ENCODE measurements at places on chromosomes 3 and 15.

GRCh38 chr15:79117442-79118204 lies 27.0 kb upstream of the RASGRF1 start:
- no peak for DNase-seq

DNA sequence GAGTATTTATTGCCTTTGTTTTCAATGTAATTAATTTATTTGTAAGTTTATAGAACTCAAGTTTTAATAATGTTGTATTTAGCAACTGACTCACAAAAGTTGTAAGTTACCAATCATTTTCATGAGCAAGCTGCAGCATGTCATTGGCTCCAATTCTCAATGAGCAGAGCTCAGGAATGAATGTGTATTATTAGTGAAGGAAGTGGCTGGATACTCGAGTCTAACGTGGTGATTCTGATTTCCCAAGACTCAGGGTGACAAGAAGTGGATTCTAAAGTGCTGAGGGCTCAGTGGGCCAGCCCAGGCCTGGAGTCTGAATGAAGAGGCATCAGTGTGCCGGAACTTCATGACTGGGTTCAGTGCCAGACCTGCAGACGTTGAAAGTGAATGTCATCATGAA lies 39.6 kb downstream of the CLDN11 start:
- DNase-seq, result no peak

GRCh38 chr3:54573858-54574257 lies 354.0 kb downstream of the LRTM1 start:
- no peak for DNase-seq

- DNase-seq, result no peak
Observed at GRCh38 chr3:128505771-128506170, 12.8 kb upstream of the GATA2 start.

GRCh38 chr3:178202194-178202593 lies 334.0 kb upstream of the KCNMB2 start:
- no peak for DNase-seq

- DNase-seq, result no peak
Observed at GRCh38 chr15:93219859-93220420, 130.9 kb upstream of the RGMA start.

DNA sequence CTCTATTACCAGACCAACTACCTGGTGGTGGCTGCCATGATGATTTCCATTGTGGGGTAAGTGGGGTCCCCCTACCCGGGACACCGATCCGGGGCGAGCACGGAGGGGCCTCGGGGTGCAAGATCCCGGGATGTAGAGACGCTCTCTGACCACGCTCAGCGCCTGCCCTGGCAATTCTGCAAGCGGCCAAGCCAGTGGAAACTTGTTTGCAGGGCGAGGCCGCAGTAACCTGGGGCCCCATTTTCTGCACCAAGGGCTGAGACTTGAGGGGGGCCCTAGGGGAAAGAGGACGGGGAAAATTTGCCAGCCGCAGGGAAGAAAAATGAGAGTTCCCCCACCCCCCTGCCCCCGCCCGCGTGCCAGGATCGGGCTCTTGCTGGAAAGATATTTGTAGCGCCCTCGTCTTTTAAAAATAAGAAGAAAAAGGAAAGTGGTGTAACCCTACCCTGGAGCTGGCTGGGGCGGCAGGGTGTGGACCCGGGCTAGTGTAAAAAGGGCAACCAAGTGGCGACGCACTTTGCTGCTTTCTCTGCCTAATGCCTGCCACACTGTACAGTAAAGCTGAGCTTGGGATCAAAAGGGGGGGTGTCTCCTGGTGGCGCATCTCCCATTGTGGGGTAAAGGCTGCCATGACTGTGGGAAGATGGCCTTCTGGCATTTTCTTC lies 563 bp downstream of the ARL6IP5 start:
- no peak for DNase-seq

- DNase-seq, result no peak
Observed at GRCh38 chr3:193775421-193776077, 182.5 kb downstream of the OPA1 start.

DNA sequence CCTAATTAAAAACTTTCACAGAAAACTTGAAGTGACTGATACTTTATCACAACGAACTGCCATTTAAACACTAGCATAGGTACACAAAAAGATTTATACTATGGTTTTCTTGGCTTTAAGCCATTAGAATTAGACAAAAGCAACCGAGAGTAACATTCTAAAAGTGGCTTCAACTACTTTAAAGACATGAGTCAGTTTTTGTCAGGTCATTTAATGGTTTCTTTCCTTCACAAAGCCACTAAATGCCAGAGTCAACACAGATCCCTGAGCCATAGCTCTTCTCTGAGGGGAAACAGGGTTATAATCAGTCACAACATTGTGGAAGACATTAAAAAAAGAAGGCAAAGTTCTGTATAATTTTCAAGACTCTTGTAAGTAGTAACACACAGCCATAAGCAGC lies 54.6 kb downstream of the CAPN3 start:
- peak; percentile 30 for DNase-seq

DNA sequence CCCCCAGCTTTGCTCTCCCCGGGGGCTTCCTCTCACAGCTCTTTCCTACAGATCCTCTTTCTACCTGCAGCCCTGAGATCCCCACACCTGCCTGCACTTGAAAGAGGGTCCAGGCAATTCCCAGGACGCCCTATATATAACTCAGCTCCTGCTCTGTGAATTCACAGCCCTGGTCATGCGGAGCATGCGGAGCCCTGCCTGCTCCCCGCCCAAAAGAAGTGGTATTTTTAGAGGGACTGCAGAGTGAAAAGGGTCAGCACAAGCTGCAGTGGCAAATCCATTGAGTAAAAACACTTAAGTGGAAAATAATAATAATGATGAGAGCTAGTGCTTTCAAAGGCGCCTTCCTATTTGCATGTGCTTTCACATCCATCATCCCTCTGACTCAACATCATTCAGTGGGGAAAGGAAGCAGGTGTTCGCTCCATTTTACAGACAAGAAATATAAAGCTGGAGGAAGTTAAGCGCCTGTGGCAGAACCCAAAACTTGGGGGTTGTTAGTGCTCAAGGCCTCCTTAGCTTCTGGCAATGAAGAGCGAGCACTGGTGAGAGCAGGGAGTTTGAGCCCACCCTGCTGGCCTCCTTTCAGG lies 76.3 kb upstream of the LIPC start:
- DNase-seq, result no peak

DNA sequence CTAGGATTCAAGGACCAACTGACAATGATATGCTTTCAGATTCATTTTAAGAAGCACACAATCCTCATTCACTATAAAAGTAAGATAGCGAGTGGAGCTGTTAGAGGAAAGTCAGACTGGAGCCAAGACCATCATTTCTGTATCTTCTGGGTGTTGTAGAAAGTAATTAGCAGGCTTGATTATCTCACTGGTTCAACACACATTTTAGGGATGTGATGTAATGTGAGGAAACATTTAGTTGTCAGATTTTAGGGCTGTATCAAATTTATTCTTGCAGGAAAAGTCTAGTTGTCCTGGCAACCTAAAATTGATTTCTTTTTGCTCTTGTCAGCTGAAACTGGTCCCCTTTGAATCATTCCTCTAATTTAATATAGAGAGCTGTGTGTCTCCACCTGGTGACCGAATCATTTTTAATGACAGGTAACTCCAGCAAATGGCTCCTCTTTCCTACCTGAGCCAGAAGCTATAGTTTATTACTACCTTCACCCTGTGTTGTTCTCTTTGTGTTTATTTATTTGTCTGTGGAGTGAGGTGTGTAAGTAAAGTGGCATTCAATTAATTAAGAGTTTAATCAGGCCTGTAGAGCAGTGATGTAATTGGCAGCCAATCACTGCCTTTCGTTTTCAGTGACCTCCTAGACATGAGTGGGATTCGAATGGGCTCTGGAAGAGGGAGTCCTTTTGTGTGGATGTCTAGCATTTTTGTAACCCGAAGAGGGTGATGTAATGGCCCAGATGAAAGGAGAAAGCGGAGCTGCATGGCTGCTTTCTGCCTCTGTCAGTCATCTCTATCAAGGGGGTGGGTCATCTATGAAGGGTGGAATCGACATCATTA lies 125.8 kb downstream of the LPP start:
- DNase-seq, result peak; percentile 36

DNA sequence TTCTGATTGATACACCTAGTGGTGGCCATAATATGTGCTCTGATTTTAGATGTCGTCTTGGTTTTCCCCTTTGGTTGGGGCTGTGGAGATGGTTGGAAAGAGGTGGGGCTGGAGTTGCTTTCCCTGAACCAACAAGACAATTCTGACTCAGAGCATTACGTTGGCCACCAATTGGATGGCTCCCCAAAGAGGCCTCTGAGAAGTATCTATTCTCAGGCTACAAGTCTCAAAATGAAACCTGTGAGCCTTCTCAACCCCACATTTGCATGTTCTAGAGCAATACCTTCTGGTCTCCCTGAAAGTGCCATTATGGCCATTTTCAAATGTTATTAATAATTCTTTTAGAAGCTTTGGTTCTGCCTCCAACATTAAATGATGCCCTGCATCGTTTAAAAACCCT lies 188.4 kb upstream of the WNT5A start:
- DNase-seq, result no peak

- DNase-seq, result peak; percentile 45
Observed at GRCh38 chr3:64238971-64239667, 13.9 kb upstream of the PRICKLE2 start.

DNA sequence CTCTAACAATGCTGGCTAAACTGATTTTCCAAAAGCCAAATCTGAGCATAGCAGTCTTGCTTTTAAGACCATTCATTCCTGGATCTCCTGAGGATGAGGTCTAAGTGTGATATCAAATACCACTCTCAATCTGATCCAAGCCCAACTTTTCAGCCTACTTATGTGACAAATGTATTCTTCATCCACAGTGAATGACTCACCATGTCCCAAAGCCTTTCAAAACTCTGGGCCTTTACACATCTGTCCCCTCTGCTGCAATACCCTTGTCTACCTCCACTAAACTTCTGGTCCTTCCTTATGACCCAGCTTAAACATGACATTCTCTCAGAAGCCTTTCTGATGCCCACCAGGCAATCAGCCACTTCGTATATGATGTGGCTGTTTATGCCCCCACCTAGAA lies 4.6 kb downstream of the ANAPC13 start:
- DNase-seq, result no peak

DNA sequence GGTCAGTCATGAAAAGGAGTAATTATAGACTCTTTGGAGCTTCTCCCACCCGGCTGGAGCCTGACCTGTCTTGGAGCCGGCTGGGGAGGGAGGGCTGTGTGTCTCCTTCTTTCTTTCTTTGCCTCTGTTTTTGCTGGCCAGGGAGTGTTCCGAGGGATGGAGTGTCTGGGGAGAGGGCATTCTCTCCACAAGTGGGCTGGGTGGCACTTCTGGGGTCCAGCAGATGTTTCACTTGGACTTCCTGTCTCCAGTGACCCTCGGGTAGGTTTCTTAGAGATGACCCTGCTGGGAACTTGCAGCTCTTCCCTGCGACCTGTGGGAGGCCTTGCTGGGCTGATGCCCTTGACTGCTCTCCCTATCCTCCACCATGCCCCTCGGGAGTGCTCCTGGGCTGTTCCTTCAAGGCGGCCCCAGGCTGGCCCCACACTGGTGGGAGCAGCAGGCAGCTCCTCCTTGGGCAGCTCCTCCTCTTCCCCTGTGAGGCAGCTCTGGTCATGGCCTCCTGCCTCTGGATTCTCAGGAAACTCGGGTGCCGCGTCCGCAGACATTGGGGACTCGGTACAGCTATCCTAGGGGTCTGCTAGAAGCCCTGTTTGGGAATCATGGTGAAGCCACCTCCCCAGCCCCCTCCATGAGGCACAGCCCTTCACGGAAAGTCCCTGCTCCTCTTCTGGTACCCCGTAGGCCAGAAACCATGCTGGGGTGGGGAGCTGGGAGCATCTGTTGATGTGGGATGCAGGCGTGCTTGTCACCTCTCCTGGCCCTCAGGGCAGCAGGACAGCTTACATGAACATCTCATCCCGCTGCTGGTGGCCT lies 44.9 kb downstream of the APBA2 start:
- no peak for DNase-seq

DNA sequence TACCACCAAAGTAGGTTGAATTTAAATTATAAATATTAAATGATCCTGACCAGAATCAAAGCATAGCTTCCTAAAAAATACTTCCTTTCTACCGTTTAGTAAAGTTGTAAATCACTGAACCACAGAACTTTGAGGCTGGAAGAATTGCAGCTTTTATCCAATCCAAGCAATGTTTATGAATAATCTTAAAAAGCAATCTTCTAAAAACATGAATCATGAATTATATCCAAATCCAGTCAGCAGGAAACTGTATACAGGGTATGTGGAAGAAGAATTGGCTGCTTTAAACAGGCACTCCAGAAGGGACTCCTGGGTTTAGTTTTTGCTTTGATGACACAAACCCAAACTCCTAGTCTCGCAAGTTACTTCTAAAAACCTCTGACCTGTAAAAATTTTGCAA lies 30.2 kb downstream of the HEG1 start:
- DNase-seq, result no peak

GRCh38 chr3:95218484-95218883 lies 1155.6 kb downstream of the NSUN3 start:
- no peak for DNase-seq

DNA sequence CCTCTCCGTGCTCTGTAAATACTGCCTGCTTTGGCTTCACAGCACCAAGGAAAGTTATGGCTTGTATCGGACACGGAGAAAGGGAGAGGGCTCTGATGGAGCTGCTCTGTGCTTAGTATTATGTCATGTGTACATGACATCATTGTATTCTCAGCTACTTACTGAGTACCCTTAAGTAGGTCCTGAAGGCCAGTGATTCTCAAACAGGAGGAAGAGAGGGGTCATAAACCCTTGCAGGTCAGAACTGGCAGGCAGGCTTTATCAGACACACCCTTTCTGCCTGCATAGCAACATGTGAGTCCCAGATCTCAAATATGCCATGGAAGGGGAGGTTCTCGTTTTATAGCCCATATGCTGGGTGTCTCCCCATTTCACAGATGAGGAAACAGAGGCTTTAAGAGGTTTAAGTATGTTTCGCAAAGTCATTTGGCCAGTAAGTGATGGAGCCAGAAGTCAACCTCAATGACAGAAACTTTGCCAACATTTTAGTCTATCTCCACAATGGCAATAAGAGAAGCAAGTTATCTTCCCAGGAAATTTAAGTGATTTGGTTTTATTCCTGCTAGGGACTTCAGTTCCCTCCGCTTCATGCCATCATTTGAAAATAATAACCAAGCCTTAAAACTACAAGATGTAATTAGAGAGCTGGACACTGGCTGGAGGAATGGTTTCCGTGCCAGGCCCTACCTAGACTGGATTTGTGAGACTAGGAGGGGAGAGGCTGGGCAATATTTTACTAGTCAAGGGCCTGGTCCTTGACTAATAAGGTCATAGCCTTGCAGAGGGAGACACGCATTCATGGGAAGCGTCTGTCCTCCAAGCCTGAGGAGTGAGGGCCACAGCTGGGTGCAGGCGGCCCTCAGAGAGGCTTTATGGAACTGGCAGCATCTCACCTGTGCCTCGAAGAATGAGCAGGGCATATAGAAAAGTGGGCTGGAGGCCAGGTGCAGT lies 133.0 kb downstream of the XXYLT1 start:
- no peak for DNase-seq

DNA sequence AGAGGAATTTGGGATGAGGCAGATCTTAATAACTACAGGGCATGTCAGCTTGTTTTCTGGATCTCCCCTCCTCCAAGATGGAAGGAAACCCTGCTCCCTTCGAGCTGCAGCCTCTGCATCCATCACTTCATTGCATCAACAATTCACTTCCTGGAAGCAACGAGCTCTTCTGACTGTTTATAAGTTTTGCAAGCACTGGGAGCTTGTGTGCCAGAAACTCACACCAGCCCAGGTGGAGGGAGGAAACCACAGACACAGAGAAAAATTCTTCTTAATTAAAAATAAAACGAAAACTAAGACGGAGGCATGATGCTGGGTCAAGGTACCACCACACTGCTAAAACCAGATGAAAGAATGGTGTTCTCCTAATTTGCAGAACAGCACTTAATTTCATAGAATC lies 10.6 kb downstream of the LRIG1 start:
- DNase-seq, result no peak

All from PC-3 (cell line).